ENCODE measurements at places on chromosomes 2 and 18.

GRCh38 chr2:102841107-102841840 lies 79.4 kb downstream of the TMEM182 start:
- DNase-seq, result peak; percentile 54

GRCh38 chr2:156511803-156512202 lies 75.6 kb downstream of the GPD2 start:
- no peak for DNase-seq

DNA sequence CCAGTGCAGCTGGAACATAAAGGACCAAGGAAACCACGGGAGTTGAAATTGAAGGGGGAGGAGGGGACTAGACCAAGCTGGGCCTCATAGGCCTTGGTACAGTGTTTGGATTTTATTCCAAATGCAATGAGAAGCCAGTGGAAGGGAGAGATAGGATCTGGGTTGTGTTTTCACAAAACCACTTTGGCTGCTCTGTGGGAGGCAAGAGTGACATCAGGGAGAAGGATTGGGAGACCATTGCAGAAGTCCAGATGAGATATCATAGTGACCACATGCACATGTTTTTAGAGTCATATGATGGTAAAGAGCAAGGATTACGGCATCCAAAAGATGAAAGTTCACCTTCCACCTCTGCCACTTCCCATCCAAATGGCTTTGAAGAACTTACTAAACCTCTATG lies 210.2 kb downstream of the PAX3 start:
- DNase-seq, result no peak

DNA sequence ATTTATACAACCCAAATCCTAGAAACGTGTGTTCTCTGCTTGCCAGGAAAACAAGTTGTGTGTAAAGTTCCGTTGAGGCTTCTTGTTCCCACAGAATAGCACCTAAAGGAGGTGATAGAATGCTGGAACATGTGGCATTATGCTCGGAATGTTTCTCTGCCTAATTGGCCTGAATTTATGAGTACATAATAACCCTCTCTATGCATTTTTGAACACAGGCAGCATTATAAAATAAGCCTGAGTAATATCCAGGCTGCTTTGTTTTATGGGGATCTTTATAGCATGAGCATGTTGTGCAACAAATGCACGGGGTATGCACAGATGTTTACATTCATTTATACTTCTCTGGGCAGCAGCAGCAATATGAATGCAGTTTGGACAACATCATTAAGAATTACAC lies 385.7 kb downstream of the MBD2 start:
- no peak for DNase-seq

DNA sequence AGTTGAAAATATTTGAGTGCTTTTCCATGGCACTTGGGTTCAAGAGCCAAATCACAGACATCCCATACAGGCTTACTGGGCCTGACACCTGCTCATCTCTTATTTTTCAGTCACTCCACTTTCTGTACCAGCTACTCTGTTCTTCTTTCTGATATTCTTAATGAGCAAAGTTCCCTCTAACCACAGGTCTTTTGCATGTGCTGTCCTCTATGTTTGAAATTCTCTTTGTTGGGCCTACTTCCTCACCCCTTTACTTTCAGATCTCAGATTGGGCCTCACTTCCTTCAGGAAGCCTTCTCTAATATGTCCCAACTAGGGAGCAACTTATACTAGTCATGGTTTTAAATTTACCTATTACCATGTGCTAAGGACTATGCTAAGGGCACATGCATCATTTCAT lies 81.8 kb upstream of the RBMS1 start:
- DNase-seq, result no peak

DNA sequence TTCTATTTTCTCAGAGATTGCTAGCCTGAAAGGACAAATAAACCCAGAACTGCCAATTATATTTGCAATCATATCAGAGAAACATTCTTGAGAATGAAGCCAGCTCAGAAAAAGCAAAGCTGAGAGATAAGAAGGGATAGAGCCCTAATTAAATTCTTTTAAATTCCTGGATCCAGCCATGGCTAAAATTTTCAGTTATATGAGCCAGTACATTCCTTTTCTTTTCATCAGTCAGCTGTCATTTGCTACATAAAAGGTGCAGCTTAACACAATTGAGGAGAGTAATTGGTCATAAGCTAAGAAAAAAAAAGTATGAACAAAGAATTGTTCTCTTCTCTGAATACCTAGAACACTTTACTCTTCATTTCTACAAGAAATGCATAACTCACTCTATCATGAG lies 303.5 kb upstream of the FIGN start:
- no peak for DNase-seq

DNA sequence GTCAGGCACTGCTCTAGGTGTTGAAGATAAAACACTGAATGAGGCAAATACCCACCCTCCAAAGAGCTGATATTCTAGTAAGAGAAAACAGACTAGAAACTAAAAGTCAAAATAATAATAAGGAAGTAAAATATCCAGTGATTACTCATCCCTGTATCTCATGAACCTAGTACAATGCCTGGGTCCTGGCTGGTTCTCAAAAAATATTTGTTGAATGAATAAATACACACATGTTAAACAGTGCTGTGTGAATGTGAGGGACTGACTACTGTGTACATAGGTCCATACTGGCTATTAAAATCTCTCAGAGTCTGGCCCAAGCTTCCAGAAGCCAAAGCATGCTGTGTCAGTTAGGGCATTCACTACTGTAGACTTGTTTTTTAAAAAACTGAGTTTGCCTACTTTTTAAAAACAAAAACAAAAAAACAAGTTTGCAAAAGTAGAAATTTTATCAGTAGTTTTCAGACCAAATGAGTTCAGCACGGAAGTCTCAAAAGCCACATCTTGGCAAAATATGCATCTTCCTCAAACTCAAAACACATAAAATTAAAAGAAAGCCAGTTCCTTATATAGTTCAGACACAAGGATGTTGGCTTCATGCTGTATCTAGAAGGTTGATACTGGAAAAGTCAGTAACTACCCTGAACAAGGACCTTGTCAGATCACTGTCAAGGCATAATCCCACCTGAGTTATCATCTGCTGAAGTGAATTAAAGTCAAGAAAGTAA lies 136.2 kb downstream of the THADA start:
- no peak for DNase-seq

- no peak for DNase-seq
Measured at GRCh38 chr2:17747684-17748452, 5.7 kb downstream of the SMC6 start.

DNA sequence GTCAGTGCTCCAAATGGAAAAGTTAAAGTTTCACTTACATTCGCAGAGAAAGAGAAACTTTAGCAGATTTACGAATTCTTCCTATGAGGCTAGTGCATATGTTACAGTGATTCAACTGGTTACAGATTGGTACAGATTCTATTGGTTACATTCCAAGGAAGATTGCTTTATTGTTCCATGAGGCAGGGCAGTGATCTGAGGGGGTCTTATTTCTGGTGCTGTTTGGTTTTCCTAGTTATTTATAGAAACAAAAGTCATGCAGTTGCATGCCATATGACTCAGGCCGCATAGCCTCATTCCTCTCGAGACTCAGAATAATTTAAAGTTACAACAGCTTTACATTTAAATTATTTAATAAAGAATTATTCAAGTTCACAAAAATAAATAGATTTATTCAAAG lies 385.4 kb upstream of the SYT4 start:
- DNase-seq, result no peak

DNA sequence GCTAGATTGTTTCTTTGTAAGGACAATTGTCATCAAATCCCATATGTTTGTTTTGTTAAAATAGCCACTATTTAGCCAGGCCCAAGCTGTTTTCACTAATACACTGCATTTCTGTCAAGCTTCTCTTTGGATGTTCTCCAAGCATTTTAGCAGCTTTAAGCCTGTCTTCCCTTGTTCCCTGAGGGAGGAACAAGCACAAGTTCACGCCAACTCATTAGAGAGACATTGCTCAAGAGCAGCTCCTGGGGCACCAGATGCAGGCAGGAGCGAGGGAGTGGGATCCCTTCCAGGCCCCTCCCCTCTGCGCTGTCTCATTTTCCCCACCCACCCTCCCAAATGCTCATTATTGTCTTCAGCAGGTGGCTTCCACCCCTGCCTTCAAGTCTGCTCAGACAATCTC lies 32.6 kb upstream of the PPP3R1 start:
- no peak for DNase-seq

- no peak for DNase-seq
Measured at GRCh38 chr2:100143286-100143685, 896 bp upstream of the AFF3 start.

- DNase-seq, result no peak
Measured at GRCh38 chr2:193461431-193461934, 1266.8 kb upstream of the TMEFF2 start.

GRCh38 chr2:96759548-96759947 lies 1.2 kb upstream of the CNNM4 start:
- DNase-seq, result no peak

DNA sequence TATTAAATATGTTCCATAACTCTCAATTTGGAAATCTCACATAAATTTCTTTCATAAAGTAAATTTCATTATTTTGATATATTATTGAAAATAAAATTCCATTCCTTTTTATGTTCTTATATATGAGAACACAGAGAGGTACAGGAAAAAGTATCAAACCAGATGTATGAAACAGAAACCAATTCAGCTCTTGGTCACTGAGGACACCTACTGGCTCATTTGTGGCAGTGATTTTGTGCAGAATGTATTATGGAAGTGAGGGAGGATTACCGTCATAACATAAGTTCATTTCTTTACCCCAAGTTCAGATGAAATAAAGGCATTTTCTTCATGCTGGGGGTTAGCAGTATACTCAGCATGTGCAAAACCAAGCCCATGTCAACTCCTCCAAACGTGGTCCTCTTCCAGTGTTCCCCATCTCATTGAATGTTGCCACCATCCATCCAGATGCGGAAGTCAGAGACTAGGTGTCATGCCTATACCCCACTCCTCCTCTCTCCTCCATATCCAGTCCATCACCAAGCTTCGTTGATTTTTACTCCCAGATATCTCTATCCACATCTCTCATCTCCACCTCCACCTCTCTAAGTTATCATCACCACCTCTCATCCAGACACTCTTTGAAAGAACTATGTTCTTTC lies 41.7 kb upstream of the MALL start:
- no peak for DNase-seq

DNA sequence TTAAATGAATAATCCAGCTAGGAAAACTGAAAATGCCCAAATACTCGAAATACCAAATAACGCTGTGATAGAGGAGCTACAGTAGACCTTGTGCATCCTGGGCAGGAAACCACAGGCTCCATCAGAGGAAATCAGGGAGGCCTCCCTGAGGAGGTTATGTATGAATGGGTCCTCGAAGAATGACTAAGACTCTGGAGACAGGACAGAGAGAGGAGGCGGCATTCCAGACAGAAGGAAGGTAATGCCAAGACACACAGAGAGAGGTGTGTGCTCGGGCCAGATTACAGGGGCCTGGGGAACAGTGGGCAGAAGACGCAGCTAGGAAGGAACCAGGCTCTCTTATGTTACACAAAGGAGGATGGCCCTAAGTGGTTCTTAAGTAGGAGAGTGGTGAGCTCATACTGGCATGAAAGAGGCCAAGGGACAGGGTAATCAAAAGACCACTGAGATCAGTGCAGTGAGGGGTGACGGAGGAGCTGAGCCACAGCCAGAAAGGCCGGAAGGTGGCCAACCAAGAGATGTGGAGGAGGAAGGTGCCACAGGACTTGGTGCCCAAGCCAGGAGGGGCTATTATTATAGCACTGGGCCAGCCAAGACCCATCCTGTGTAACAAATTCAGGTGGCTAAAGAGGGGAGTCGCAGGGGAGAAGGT lies 9.9 kb downstream of the ST3GAL5 start:
- no peak for DNase-seq

GRCh38 chr2:236508466-236508865 lies 61.2 kb upstream of the ACKR3 start:
- DNase-seq, result no peak

DNA sequence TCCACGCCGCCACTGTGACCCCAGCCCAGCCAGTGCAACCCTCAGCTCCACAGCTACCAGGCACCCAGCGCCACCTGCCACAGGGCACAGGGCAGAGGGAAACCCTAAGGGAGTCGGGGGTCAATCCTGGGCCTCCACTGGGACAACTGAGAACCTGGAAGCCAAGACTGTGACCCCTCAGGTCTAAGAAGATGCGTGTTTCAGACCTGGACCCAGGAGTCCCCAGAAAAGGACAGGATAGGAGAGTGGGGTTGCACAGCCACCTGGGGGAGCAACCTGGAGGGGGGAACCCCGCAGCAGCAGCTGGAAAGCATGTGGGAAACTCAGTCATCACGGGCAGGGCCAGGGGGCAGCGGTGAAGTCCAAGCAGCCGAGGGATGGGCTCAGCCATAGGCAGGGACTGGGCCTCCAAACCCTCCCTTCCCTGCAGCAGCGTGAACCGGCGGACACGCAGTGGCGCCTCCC lies 4.1 kb downstream of the ESPNL start:
- DNase-seq, result no peak

DNA sequence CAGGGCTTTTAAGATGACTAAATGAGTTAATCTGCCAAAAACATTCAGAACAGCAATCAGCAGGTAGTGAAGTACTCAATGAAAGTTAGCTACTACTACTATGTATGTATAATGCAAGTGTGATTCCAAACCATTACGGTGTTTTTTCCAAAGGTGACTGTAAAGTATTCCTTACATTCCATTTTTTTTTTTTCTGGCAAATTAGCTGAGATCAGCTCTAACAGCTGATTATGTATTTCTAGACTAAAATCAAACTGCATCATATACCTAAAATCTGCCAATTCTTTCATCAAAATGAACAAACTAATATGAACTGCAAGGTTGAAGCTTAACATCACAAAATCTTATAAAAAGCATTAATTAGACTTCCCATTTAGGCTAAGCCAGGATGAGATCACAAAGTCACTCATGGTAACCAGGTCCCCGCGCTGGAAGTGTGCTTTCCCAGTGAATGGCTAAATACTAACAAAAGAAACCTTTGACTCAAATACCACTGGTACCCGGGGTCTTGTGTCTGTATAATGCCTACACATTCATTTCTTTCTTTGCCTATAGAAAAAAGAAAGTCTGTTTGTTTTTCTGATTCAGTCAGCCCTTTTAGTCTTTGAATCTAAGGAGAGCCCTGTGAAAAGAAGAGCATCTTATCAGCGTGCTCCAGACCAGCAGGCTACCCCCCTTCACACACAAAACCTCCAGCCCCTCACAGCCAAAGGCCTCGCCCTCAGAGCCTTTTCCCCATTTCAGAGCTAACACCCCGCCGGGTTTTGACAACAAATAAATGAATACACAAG lies 88.3 kb downstream of the RBMS1 start:
- DNase-seq, result no peak

DNA sequence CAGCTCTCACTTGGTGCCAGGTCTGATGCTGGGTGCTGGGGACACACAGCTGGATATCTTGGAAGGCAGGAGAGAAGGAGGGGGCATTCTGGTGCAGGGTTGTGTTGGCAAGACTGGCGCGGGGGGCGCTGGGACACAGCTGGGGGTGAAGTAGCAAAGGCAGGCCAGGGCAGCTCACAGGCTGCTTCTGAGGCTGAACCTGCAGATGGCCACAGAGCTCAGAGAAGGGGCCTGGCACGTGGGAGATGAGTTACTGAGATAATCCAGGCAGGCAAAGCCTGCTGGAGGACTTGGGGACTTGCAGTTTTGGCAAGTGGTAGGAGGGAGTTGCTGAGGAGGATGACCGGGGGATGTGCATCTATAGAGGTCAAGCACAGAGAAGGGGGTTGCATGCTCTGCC lies 16.2 kb upstream of the DGKD start:
- DNase-seq, result no peak
